ENCODE measurements at places on chromosomes 16 and 17.

DNA sequence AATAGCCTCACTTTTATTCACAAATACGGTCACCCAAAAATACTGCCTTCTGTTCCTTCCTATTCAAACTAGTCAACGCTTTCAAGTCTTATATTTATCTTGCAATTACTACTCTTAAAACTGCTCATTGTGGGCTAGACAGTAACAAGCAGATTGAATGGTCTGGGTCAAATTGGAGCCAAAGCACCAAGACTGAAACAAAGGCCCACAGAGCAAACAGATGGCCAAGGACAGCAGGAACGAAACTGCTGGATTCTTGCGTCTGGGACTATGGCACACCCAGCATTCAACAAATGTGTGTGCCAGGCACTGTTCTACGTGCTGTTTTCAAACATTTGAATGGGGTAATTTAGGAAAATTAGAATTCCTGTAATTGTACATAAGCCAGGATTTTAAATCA is 250.1 kb upstream of the PSMD7 start:
- no peak for DNase-seq

DNA sequence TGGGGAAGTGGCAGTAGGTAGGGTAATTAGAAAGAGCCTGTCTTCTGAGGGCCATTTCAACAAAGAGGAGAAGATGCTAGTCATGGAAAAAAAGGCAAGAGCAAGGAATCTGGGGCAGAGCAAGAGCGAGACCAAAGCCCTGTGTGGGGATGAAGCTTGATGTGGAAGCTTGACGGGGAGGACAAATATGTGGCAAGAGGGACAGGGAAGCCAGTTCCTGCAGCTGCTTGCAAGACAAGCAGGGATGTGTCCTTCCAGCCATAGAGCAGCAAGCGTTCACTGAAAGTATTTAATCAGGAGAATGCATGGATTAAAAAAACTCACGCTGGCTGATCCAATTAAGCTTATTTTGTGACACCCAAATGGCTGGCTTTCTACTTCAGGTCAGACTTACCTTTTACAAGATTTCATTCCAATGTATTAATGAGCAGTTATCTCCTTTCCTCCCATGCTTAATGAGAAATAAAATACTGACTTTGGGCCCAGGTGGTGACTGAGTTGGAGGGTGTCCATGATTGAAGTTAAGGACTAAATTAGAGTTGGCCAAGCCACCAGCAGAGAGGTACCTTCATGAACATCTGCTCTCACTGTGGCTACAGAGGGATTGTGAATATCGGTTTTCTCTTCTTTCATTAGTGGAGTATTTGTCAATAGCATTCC is 76.8 kb downstream of the ABCA8 start:
- DNase-seq: peak; percentile 17

- no peak for DNase-seq
These were observed 41.4 kb downstream of the CMIP start for GRCh38 chr16:81485824-81486539.

GRCh38 chr16:15961571-15962090 is 12.2 kb downstream of the ABCC1 start:
- DNase-seq: no peak

DNA sequence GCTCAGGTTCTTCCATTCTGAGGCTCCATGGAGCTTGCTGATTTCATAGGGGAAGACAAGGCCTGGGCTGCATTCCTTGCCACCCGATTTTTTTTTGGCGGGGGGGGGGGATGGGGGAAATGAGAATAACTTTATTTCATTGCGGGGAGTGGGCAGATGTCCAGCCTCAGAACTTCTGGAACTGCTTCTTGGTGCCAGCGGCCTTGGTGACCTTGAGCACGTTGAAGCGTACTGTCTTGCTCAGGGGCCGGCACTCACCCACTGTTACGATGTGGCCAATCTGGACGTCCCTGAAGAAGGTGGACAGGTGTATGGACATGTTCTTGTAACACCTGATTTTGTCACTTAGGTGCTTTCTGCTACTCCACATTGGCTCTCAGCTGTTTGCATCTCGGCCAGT is 8.3 kb upstream of the CENPT start:
- no peak for DNase-seq

- DNase-seq: no peak
These were observed 122.8 kb downstream of the ZFHX3 start for GRCh38 chr16:72924927-72925630.

DNA sequence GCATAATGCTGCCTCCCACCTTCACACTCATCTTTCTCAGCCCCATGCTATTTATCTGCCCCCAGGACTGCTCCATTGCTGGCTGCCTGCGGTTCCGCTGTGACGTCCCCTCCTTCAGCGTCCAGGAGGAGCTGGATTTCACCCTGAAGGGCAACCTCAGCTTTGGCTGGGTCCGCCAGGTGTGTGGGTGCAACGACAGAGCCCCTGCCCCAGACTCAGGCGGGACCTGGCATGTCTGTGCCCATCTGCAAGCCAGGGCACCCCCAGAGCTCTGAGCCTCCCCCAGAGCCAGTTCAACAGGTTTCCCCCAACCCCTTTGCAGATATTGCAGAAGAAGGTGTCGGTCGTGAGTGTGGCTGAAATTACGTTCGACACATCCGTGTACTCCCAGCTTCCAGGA is 12.9 kb upstream of the ITGAD start:
- no peak for DNase-seq

DNA sequence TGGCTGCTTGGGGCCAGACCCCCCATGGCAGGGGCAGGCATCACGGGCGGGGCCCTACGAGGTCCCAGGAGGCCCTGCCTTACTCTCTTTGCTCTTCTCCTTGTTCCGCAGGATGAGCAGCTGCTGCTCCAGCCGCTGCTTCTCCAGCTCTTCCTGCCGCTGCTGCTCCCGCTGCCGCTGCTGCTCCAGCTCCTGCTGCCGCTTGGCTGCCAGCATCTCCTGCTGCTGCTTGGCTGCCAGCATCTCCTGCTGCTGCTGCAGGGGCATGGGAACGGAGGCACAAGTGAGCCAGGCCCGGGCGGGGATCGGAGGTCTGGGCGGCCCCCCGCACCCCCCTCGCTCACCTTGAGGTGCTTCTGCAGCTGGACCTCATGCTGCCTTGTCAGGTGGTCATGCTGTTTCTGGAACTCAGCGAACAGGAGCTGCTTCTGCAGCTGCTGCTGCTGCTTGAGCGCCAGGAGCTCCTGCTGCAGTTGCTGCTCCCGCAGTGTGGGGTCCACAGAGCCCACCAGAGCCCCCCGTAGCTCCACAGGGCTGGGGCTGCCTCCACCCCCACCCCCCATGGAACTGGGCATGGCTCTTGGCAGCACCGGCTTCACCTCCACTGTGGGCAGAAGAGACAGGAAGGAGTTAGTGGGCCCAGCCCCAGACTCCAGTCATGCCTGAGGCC is 22.8 kb downstream of the G6PC3 start:
- DNase-seq: no peak

DNA sequence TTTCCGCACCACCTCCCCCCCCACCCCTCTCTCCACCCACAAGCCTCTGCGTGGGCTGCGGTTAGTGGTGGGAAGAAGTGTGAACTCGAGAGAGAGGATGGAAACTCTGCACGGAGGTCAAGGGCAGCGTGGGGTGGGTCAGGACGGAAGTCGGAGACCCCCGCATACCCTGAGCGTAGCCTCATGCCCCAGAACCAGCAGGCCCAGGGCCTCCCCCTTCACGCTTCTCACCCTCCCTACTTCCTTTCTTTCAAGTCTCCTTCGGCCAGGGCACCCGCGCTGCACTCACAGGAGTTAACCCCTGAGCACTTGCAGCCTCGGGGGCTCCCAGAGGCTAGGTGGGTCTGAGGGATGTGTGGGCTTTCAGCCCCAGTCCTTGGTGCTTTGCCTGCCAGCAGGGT is 9.2 kb downstream of the TBKBP1 start:
- no peak for DNase-seq

DNA sequence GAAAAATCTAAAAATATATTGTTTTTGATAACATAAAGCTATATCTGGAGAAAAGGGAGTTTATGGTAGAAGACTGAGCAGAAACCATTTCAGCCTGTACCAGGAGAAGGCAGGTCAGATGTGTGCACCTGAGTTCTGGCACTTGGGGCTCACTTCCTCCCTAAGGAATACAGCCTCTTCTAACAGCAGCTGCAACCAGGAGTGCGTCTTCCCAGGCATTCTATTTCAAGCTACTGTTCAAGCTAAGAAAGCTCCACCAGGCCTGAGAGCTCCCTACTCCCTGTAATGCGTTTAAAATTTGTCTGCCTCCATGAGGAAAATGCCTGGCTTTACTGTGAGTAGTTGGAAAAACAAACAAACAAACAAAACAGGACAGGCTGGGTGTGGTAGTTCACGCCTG is 96.1 kb downstream of the ZNF778 start:
- DNase-seq: no peak

DNA sequence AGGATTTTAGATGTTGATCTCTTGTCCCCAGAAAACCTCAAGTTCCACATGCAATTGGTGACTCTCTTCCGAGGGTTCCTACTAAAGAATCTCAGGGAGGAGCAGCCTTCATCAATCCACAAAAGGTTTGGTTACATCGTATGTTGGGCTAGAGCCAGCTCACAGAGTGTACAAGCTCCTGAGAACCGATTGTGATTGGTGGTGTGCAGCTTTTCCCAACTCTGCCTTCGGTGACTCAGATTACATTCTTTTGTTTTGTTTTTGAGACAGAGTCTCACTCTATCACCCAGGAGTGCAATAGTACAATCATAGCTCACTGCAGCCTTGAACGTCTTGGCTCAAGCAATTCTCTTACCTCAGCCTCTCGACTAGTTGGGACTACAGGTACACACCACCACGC is 172.4 kb downstream of the PMP22 start:
- no peak for DNase-seq

DNA sequence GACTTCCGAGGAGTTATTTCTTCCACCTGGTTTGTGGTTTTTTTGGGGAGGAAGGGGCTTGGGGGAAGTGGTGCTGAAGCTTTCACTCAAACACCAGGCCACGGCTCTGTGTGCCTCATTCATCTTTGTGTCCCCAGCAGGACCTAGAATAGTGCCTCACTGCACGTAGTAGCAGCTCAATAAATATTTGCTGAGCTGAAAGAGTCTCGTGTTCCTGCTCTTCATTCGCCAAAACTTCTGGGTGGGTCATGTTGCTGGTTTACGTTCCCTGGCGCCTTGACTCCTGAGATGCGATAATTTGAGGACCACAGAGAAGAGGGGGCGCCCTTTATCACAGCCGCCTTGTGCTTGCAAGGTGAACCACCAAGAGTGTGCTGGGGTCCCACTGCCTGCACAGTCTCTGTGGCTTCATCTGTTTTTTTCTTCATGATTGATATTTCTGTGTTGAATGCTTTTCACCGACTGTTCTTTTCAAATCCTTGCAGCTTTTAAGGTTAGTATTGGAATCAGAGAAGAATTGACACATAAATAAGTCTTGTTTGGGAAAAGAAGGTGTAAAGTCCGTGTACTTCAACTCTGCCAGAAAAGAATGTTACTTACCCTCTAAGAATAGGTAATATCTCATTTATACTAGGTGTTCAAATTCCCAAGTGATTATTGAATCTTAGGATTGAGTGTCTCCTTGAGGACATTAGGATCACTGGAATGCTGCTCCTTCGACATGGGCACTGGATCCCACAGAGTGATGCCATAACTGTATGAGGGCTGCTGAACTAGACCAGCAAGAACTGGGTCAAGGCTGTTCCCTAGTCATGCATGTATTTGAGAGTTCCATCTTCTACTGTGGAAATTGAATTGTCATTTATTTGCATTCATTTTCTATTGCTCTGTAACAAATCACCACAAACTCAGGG is 92.7 kb upstream of the CLEC18A start:
- no peak for DNase-seq

DNA sequence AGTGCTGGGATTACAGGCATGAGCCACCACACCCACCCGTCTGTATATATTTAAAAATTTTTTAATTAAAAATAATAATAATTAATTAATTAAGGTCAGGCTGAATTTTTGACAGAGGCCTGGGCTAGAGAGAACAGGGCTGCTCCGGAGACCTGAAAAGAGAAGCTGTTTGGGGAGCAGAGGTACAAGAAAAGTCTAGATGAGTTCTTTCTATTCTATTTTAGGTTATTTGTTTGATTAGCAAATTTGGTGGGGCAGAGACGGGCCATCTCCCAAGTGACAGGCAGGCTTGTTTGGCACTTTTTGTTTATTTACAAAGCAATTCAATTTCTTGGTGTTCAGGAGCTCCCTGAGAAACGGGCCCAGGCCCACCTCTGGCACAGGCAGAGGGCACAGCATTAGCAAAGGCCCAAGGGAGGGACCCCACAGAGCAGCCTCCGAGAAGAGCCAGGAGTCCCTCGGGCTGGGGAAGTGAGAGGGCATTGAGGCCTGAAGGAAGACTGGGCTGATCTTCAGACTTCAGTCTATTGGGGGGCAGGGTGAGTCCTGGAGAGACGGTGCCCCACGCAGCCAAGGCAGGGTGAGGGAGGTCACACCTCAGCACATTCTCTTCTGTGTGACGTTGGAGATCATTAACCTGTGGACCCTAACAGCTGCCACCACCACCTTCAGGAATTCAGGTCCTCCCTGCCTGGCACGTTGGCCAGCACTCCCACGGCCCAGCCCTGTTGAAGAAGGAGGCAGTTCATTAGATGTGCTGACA is 10.8 kb upstream of the RIPOR1 start:
- no peak for DNase-seq

GRCh38 chr17:19551165-19551564 is 17.5 kb downstream of the SLC47A1 start:
- DNase-seq: no peak

- DNase-seq: no peak
These were observed 98.3 kb downstream of the N4BP1 start for GRCh38 chr16:48511716-48512115.

DNA sequence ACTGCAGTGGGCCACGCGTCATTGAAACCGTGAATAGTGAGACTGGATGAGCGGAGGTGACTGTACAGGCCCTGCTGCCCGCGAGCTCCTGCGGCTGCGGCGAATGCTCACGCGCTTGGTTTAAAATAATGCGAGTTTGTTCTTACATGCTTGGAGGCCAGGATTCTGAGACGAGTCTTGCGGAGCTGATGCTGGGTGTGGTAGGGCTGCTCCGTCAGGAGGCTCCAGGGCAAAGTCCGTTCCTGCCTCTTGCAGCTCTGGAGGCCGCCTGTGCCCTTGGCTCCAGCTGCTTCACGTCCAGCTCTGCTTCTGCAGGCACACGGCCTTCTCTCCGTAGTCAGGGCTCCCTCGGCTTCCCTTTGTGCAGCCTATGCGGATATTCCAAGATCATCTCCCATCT is 9.5 kb downstream of the ACSF3 start:
- DNase-seq: no peak

- DNase-seq: peak; percentile 70
These were observed 163.4 kb downstream of the SEC14L1 start for GRCh38 chr17:77304051-77304745.

GRCh38 chr17:78963378-78963777 is 16.3 kb downstream of the LGALS3BP start:
- no peak for DNase-seq

DNA sequence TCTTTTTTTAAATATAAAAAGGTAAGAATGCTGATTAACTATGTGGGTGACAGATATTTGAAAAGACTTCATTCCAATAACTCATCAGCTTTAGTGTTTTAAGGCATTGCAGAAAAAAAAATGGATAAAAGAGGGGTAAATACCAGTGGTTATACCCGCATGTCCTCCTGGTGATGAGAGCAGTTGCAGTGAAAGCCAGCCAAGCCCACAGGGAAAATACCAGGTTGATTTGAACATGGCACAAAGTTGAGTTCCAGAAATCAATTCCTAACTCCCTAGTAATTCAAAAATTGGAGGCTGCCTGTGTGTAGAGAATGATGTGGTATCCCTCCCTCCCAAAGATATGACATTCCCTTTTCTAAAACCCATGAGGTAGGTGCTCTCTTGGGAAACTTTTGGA is 453.2 kb upstream of the SOX9 start:
- no peak for DNase-seq
